ENCODE measurements at places on chromosomes 2 and 18.
A peak's percentile ranks its signal among the peaks of the same experiment; 100 is the strongest.

DNA sequence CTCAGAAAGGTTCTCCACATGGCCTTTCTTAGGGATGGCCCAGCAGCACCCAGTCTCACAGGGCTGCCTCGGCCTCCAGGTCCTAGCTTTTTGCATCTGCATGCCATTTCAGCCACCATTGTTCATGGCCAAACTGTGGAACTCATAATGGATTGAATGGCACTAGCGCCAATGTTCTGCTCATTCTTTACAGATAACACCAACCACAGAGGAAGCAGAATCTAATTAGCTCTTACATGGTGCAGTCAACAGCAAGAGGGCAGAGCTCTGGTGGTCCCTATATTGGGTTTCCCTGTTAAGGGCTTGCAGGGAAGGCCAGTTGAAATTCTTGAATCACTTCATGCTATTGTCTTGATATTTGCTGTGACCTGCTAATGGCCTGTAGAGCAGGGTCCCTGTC lies 45.6 kb downstream of the ARL4C start:
- no peak for DNase-seq

GRCh38 chr18:55317324-55317723 lies 270.7 kb downstream of the TCF4 start:
- DNase-seq = no peak

DNA sequence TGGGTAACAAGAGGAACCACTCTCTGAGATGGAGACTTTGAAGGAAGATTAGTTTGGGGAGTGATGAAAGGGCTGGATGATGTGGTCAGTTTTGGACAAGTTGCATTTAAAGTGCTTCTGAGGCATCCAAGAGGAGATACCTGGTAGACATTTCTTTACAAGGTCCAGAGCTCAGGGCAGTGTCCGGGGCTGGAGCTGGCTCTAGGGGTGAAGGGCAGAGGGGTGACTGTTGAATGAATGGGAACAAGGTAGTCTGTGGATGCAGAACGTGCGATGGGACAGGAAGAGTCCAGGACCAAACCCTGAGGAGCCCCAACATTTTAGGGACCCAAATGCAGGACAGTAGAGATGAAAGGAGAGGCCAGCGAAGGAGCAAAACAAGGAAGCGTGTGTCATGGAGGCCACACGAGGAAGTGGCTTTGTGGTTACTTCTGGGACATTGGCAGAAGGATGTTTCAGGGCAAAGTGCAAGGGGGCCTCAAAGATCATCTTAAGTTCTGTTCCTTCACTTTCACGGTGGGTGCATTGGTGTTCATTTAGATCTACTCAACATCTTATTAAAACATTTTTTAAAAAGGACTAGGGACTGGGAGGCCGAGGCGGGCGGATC lies 13.6 kb upstream of the GPR35 start:
- DNase-seq = no peak

GRCh38 chr2:204050681-204051080 lies 114.1 kb downstream of the ICOS start:
- DNase-seq = no peak

DNA sequence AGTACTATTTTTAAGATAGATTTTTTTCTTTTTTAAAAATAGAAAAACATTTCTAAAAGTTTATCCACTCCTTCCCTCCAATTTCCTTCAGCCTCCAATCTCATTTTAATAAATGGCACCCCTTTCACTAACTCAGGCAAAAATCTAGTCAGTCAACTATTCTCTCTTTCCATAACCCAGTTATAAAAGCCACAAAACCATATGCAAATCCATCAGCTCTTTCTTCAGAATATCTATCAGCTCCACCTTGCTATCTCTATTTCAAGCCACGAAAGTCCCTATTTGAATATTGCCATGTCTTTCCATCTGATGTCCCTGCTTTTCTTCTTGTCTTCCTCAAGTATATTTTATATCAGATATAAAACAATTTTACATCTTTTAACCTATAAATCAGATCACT lies 397.1 kb downstream of the ERBB4 start:
- no peak for DNase-seq

DNA sequence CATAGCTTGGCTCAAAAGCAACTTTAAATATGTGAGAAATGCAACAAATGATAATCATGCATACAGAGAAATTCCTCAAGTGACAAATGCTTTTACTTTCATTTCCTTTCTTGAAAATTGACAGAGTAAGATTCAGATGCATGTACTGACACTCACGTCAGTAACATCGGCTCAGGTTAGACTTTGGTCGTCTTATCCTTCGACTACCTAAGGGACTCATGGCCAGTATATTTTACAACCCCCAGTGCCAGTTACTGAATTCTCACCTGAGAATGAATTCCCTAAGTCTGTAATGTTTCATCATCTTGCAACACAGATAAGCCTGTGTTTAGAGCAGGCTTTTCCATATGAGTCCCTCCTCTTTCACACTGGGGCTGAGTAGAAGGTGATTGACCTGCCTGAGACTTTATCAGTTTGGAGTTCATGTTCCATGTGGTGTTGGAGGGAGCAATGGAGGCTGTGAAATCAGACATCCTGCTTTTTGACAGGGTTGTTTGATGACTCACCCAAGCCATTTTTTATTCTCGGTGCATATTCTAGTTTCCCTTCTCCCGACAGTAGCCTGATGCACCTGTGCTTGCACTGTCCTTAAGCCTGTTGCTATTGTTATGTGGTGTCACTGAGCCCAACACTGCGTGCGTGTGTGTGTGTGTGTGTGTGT lies 30.5 kb upstream of the ATP8B1 start:
- DNase-seq = peak; percentile 20

DNA sequence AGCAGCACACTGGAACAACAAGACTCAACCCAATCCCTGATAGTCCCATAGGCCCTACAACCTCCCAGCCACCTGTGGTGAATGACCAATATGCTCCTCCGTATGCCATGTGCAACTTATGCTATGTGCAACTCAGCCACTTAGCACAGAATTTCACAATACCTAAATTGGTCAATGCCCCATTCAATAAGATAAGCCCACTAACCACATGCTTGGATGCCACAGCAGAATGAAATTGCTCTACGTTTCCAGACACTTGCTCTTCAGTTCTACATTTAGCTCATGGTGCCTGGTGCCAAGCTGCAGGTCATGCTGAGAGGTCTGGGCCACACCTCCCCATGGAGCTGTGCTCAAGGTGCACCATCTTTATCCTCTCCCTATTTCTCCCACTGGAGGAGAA lies 159.8 kb downstream of the EN1 start:
- DNase-seq = peak; percentile 41

GRCh38 chr2:16882706-16883105 lies 217.1 kb upstream of the CYRIA start:
- DNase-seq = no peak

GRCh38 chr2:52810460-52810859 lies 957.1 kb upstream of the CHAC2 start:
- peak; percentile 33 for DNase-seq

GRCh38 chr18:28961669-28962228 lies 784.8 kb upstream of the CDH2 start:
- DNase-seq = peak; percentile 43

- DNase-seq = peak; percentile 70
These were observed 89.6 kb downstream of the UXS1 start for GRCh38 chr2:106104332-106105062.

DNA sequence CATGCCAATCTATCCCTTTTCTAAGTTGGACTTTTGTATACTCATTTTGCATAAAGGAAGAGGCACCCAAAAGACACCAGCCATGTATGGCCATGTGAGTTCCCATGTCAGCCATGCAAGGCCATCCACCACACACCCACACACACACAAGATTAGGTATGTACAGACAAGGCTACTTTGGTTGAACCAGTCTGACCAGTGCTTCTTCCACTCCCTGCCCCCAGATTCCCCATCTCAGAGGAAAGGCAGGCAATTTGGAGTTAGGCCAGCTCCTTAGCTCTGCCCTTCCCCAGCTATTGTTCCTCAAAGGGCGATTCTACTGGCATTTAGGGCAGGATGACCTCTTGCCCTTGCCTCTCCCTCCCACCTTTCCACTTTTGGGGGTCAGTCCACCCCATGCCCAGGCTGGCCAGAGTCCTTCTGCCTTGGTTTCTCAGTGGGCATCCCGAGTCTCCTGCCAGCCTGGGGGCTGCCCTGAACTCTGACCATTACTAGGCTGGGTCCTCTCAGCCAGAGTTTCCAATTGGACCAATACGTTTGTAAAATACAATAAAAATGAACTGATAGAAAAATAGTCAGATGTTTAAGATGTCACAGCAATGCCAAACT lies 101.1 kb downstream of the ZBTB7C start:
- DNase-seq = no peak

GRCh38 chr18:40754477-40754876 lies 1200.6 kb upstream of the PIK3C3 start:
- no peak for DNase-seq

- DNase-seq = peak; percentile 39
These were observed 217.6 kb upstream of the TANK start for GRCh38 chr2:160942476-160943142.

DNA sequence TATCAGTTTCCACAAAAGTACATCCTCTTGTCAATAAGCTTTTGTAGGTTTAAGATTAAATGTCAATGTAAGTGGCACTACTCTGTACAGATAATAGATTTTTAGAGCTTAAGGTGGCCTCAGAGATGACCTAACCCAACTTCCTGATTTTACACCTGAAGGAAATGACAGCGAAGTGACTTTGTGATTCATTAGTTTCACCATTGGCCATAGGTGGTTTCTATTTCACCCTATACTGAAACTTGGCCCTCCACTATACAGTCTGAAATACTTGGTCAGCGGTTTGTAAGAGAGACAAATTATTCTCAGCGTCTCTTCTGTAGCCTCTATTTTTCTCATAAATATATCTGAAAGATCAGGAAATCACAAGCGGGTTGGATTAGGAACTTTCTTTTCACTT lies 330.4 kb upstream of the FAM98A start:
- no peak for DNase-seq

DNA sequence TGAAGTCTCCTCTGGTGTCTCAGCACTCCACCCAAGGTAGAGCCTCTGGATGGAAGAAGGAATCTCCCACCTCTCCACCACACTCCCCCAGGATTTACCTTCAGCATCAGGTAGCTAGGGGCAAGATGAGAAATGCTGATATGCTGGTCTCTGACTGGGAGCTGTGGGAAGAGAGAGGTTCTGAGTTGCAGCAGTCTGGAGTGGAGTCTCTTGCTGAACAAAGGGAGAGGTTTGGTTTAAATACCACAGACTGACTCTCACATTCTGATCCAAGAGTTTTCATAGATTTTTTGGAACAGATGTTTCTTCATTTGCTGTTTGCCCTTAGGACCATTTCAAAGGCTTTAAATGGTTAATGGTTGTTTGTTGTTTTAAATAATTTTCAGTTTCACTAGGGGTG lies 1.1 kb upstream of the CFLAR start:
- no peak for DNase-seq

DNA sequence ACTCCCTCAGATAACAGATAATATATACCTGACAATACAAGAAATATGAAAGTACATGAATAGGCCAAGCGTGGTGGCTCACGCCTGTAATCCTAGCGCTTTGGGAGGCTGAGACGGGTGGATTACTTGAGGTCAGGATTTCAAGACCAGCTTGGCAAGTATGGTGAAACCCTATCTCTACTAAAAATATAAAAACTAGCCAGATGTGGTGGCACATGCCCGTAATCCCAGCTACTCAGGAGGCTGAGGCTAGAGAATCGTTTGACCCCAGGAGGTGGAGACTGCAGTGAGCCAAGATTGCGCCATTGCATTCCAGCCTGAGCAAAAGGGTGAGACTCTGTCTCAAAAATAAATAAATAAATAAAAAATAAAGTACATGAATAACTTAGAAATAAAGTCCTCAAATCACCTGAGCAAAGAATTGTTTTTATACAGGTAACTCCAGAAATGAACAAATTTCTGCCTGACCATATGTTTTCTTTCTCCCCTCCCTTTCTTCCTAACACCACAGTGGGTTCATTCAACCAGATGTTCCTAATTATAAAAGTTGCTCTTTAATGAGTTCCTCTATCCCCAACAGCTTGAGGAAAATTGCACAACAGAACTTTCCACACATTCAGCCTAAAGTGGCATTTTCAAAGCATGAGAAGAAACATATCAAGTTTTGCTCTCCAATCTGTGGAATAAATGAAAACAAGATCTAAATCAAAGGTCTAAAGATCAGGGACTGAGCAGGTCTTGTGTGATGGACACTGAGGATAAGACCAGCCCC lies 33.6 kb upstream of the AP1S3 start:
- peak; percentile 42 for DNase-seq

DNA sequence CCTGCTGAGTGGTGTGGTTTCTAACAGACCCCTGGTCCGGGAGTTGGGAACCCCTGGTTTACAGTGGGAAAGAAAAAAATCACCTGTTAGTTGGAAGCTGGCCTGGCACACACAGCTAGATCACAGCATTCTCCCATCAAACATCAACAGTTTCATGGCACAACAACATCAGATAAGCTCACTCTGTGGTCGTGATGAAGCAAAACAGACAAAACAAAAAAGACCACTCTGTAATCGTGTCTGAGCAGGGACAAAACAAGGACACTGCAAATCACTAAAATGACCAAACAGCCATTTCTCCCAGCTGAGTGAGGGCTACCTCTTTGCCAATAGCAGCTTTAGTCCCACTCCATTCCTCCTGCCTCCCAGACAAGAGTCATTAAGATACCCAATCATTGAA lies 9.0 kb upstream of the IMPACT start:
- no peak for DNase-seq

- DNase-seq = no peak
These were observed 416.8 kb downstream of the LRATD1 start for GRCh38 chr2:15049096-15049993.

- no peak for DNase-seq
These were observed 36.9 kb upstream of the SLC14A1 start for GRCh38 chr18:45686891-45687611.

DNA sequence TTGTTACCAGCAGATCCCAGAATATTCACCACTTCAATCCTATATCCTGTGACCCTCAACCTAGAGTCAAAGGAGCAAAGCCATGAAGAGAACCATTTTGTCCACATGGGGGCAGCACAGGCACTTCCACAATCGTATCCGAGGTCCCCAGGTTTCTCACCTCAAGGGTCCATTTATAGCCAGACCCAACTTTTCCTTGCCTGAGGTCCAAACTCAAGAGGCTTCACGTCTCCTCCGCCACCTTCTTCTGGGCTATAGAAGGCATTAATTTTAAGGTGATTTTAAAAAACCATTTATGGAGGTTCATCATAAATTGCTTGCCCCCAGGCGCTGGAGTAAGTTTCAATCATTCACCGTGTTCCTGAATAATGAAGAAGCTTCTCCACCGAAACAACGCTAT lies 111.6 kb upstream of the NABP1 start:
- DNase-seq = peak; percentile 64

GRCh38 chr18:6203791-6204190 lies 210.9 kb downstream of the L3MBTL4 start:
- no peak for DNase-seq

DNA sequence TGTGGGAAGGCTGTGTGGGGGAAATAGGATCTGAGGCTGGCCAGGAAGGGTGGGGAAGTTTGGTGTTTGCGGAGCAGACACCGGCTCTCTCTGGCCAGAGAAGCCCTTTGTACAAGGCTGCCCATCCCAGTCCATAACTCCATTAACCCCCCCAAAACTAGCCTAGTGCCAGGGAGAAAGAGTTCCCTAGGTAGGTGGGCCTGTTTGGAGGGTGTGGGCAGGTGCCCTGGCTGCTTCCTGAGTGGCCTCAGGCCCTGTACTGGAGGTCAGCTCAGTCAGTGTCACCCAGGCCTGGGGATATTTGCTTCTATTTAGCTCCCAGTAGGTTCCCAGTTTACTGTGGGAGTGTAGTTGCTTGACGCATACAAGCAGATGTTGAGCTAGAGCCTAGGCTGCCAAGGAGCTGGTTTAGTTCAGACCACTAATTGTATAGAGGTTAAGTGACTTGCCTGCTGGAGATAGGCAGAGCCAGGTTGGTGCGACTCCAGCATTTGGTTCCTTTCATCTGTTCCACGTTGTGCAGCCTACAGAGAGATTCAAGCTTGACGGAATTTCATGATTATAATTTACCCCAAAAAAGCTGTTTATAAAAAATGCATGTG lies 2.9 kb upstream of the GREB1 start:
- DNase-seq = peak; percentile 29

All from fibroblast of mammary gland (primary cell).